ENCODE measurements at places on chromosomes 6 and 20. TPM values are rescaled to one million over a fixed set of nuclear protein-coding genes. Genes with fewer than 3 reads are reported as not detected.

Gene HLA-F
- total RNA-seq, result 34.2 TPM

Gene GPX5
- 4.6 TPM for total RNA-seq

Gene ADAM33
- total RNA-seq, result 71.3 TPM

Gene C20orf141
- total RNA-seq, result not detected

- DNase-seq, result peak; percentile 68
Observed at GRCh38 chr6:136037876-136038460, 186.5 kb downstream of the PDE7B start.

- DNase-seq, result no peak
Observed at GRCh38 chr6:102981490-102982015, 1588.0 kb downstream of the GRIK2 start.

GRCh38 chr20:57507477-57507876, 17.5 kb downstream of the CTCFL start:
- no peak for DNase-seq

DNA sequence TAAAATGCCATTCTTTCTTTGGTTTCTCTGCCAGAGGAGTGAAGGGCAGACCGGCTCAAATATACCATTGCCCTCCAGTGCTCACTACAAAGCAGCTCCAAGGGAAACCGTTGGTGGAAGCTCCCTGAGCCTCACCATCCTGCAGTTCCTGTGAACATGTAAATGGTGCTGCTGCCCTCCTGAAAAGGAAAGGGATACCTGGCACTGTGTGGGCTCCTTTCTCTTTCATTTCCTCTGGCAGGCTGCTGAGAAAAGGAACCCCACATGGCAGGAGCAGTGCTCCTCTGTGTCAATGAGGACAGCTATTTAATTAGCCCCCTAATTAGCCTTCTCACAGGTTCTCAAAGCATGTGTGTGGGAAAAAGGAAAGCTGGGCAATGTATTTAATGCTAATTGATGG, 142.5 kb downstream of the KLHL32 start:
- no peak for DNase-seq

GRCh38 chr6:27672113-27672799, 199.4 kb upstream of the ZNF184 start:
- DNase-seq, result no peak

- no peak for DNase-seq
Observed at GRCh38 chr6:84836366-84836765, 72.0 kb upstream of the TBX18 start.

DNA sequence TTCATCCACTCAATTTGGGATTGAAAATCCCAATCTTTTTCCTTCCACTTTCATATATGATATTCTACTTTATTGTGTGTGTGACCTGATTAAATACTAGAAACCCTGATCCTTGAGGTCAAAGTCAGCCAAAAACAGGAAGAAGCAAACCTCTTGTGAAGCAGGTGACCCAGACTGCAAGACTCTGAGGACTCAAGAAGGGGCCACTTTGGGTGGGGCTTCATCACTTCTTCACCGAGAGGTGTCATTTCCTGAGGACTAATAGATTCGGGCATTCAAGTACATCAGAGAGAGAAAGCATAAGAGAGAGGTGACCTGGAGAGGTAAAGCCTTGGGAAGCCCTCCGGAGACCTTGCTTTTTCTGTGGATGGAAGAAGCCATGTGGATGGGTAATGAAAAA, 129.0 kb downstream of the CFAP61 start:
- DNase-seq, result no peak

GRCh38 chr6:26311385-26312095, 53.5 kb upstream of the BTN3A2 start:
- peak; percentile 86 for DNase-seq

- no peak for DNase-seq
Observed at GRCh38 chr20:57262301-57262700, 4.1 kb downstream of the BMP7 start.

GRCh38 chr20:62351469-62352401, 15.4 kb downstream of the LAMA5 start:
- DNase-seq, result no peak

DNA sequence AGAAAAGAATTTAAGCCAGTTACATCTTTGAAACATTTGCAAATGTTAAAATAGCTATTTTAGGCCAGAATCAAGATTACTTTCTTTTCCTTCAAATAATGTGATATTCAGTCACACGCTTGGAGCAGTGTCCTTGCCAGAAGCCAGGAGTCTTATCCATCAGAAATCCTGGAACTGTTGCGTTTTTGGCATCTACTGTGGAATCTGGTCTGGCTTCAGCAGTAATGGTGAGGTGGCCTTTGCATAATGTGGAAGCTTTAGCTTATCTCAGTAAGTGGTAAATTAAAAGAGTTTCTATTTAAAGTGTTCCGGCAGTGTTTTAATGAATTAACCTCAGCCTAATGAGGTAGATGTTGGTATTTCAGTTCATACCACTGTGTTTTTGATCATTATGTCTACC, 97.6 kb downstream of the FIG4 start:
- peak; percentile 33 for DNase-seq

DNA sequence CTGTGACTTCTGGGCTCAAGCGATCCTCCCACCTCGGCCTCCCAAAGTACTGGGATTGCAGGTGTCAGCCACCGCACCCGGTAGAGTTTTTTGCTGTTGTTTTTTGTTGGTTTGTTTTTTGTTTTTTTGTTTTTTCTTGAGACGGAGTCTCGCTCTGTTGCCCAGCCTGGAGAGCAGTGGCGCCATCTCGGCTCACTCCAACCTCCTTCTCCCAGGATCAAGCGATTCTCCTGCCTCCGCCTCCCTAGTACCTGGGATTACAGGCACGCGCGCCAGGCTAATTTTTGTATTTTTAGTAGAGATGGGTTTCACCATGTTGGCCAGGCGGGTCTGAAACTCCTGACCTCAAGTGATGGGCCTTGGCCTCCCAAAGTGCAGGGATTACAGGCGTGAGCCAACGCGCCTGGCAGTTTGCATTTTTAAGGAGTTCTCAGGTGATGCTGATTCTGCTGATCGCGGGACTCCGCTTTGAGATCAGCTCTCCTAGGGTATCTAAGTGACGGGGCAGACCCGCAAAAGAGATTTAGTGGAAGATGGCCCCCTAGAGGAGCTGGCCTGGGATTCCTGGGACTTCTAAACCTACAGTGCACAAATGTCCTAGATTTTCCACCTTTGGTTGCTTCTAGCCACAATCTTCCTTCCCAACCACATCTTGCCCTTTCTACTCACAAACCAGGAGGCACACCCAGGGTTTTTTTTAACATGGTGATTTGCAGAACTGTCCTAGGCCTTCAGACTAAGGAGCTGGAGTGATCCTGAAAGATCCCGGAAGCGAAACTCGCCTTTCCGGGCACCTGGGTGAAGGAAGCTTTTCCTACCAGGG, 45.2 kb downstream of the DPPA5 start:
- DNase-seq, result peak; percentile 36

DNA sequence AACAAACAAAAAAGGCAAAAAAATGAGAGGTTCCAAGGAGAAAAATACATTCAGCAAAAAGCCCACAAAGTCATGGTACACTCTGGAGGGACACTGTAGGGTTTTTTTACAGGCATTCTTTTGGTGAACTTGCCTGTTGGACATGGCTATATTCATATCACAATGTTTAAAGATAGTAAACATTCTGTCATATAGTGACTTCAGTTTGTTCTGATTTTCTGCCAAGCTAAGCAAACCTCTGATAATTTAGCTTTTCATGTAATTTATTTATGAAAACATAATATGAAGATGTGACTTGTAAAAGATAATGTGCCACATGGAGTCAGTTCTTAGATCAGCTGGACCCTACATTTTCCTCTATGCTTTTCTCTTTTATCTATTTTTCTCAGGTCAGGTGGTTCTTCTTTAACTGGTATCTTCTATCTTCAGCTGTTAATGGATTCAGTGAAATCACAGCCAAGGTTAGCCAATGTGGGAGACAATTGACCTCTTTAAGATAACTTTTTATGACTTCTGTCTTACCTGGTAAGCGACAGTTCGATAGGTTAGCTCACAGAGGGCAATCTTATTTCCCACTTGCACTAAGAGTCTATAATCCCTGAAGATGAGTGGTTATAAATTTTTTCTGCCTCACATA, 87.9 kb downstream of the ADGRB3 start:
- no peak for DNase-seq

Measured in umbilical cord (tissue), 2 donors.